ENCODE measurements at places on chromosomes 3 and 15. TPM values are rescaled to one million over a fixed set of nuclear protein-coding genes. Genes with fewer than 3 reads are reported as not detected.

ROPN1 gene
- total RNA-seq = not detected

SPATA12 gene
- not detected for total RNA-seq

CFAP100 gene
- total RNA-seq = not detected

ANKUB1 gene
- not detected for total RNA-seq

ATP13A5 gene
- not detected for total RNA-seq

SLC9C1 gene
- total RNA-seq = under 0.01 TPM

ACTRT3 gene
- total RNA-seq = 3.5 TPM

TMC3 gene
- not detected for total RNA-seq

NR2E3 gene
- total RNA-seq = 0.20 TPM

MASP1 gene
- total RNA-seq = 7.0 TPM

CACNA2D2 gene
- total RNA-seq = not detected

CHRFAM7A gene
- total RNA-seq = not detected

GPR171 gene
- not detected for total RNA-seq

SEMA5B gene
- total RNA-seq = not detected

COL6A5 gene
- not detected for total RNA-seq

GPR62 gene
- 0.20 TPM for total RNA-seq

GMPS gene
- 68.2 TPM for total RNA-seq

ECE2 gene
- not detected for total RNA-seq

XCR1 gene
- not detected for total RNA-seq

ITPKA gene
- total RNA-seq = 1.1 TPM

ABHD5 gene
- 16.9 TPM for total RNA-seq

RBP2 gene
- not detected for total RNA-seq

RTP4 gene
- 0.20 TPM for total RNA-seq

CCDC54 gene
- total RNA-seq = not detected

ICE2 gene
- 33.4 TPM for total RNA-seq

ATP2B2 gene
- not detected for total RNA-seq

GOLGA6B gene
- total RNA-seq = not detected

Data from subcutaneous preadipocyte (primary cell).